ENCODE measurements at places on chromosomes 3 and 15. TPM values are rescaled to one million over a fixed set of nuclear protein-coding genes. Genes with fewer than 3 reads are reported as not detected.

DNA sequence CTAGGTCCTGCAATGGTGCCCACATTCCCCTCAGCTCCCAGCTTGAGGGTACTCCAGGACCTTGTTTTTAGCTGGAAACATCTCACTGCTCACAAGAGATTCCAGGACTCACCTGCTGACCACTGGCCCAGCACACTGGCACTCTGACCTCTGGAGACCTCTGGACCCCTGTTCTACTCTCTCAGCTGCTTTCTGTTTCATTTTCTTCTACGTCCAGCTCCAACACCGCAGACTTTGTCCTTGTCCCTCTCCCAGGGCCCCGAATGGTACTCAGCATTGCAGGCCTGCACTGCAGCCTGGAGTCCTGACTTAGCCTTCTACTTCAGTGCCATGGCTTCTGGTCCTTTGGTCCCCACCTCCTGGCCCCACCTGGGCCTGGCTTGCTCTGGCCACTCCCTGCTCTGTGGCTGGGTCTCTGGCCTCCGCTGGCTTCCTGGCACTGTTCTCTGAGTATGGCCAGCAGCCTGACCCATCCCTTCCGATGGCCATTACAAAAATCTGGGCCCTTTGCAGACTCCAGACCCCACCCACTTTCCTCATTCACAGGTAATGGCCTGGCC lies 27.9 kb downstream of the KY start:
- no peaks in the 10 kb centered on the region for H3K4me1 ChIP-seq
- H3K36me3 ChIP-seq = no peaks in the 10 kb centered on the region
- H3K4me3 ChIP-seq = no peak overlapping the region
- H3K27me3 ChIP-seq = no peaks in the 10 kb centered on the region

DNA sequence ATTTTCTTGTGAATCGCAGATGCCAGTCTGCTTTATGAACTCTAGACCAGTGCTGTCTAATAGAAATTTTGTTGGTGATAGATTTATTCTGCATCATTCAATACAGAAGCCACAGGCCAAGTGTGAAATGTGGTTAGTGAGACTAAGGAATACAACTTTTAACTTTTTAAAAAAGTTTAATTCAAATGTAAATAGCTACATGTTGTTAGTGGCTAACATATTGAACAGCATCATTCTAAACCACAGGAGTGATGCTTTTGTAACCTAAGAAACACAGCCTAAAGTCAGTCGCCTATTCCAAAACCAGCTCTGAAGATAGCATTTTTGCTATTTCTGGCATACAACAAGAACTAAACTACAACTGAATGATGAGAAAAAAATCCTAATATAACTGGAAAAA lies 164.8 kb upstream of the CBLB start:
- no peak overlapping the region for H3K4me3 ChIP-seq
- no peaks in the 10 kb centered on the region for H3K27me3 ChIP-seq
- no peaks in the 10 kb centered on the region for H3K4me1 ChIP-seq
- no peak overlapping the region for H3K27ac ChIP-seq
- peaks cover 2% of the 10 kb centered on the region for H3K36me3 ChIP-seq
- no peak for DNase-seq

DNA sequence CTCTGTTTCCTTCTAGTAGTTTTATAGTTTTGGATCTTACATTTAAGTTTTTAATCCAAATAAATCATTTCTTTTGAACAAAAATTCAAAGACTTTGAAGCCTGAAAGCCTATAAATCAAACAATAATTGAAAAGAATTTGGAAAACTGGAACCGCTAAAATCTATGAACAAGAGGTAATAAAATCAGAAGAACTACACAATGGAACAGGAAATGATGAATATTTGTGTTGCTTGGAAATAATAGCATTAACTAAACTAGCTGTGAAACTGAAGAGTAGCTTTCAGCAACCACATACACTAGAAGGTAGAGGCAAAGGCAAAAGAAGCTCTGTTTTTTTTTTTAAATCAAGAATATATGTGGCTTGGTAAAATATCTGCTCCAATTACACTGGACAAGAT lies 147.9 kb upstream of the ABI3BP start:
- H3K27ac ChIP-seq = no peak overlapping the region
- peaks cover 3% of the 10 kb centered on the region for H3K27me3 ChIP-seq
- H3K4me1 ChIP-seq = no peaks in the 10 kb centered on the region
- H3K36me3 ChIP-seq = no peaks in the 10 kb centered on the region
- no peak for DNase-seq

DNA sequence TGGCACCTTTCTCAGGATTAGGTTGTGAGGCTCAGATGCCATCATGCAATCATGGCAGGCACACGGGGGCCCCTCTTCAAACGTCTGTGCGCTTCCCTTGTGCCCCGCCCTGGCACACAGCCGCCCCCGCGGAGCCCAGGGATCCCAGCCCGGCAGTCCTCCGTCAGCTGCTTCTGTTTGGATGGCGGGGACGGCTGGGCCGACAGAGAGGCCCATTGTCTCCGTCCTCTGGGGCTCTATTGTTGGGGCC lies 849 bp upstream of the HDAC11 start:
- peak overlapping the region; percentile 84 for H3K27ac ChIP-seq
- no peak for DNase-seq
- H3K4me1 ChIP-seq = no peaks in the 10 kb centered on the region
- H3K36me3 ChIP-seq = no peaks in the 10 kb centered on the region

DNA sequence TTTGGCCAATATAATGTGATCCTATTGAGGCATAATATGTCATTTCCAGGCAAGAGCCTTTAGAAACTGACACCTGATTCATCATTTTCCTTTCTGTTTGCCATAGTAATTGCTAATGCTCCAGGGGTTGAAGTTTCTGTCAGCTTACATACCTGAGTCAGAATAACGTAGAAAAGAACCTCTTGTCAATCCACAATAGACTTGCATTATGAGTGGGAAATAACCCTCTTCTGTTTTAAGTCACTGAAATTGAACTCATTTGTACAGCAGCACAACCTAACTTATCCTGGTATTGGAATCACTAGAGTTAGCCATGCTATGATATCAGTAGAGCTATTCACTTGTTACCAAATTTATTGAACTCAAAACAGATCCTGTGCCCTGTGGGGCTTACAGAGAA lies 101.7 kb upstream of the TP63 start:
- no peaks in the 10 kb centered on the region for H3K27me3 ChIP-seq
- peaks cover 24% of the 10 kb centered on the region for H3K4me1 ChIP-seq
- H3K4me3 ChIP-seq = no peak overlapping the region
- H3K27ac ChIP-seq = peak overlapping the region; percentile 89

GRCh38 chr15:40003116-40003916 lies 35.7 kb downstream of the SRP14 start:
- DNase-seq = no peak
- H3K4me1 ChIP-seq = no peaks in the 10 kb centered on the region
- peak overlapping the region; percentile 6 for H3K27ac ChIP-seq
- no peaks in the 10 kb centered on the region for H3K27me3 ChIP-seq
- H3K4me3 ChIP-seq = no peak overlapping the region

PCNP gene
- 190 TPM for total RNA-seq

Measured in activated T-helper 1 cell treated with anti-CD3 and anti-CD28 coated beads, Interleukin-12 subunit alpha, Interleukin-12 subunit beta, Interleukin-2, Interleukin-4 antibody, amounts not matched to agents 30 ng/mL and 10 ng/mL and 1 ng/mL, durations not matched to agents 14 hours and 24 hours and 36 hours (primary cell).